ENCODE measurements at places on chromosomes 13 and 19.

DNA sequence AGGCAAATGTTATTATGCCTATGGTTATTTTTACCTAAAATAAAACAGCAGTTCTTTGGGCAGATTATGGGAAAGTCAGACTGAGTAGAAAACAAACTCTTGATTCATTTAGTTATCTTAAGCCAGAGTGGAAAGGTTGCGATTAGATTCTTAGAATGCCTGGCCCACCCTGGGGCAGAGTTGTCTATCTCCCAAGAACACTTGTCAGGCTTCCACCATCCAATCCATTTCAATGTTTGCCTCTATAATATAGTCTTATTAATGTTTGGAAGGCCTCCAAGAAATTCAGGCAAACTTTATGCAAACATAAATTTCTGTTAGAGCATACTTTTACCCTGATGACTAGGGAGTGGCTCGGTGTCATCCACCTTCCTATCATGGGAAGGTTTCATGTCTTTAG, 207.0 kb downstream of the SLITRK6 start:
- no peak for DNase-seq

DNA sequence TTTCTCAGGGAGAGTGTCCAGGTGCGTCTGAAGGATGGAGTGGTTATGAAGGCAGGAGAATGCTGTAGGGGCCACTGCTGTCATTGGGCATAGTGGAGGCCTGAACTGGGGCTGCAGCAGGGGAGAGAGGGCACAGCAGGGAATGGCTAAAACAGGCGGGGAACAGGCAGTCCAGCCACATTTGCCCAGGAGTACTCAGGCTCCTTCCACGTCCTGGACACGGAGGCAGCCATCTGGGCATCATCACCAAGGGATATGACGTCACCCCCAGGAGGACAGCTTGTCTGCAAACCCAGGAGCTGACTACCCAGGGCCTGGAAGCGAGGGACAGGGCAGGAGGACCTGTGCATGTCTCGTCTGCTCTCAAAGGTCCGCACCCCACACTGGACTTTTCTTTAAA, 22.2 kb downstream of the VSTM2B start:
- no peak for DNase-seq

GRCh38 chr13:50244713-50245574, 229.7 kb downstream of the KCNRG start:
- DNase-seq, result no peak

DNA sequence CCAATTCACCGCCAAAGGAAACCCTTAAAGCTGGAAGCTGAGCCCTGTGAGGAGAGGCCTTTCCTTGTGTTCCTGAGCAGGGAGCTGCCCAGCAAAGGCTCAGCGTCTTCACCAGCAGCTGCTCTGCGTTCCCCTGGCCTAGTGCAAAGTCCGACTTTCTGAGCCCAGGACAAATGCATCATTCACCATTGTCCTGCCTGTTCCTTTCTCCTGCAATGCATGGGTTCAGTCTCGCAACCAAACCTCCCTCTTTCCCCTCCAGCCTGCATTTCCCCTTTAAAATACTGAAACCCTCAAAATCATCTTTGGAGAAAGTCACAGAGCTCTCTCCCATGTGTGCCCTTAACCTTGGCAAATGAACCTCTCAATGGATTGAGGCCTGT, 12.9 kb upstream of the TMEM255B start:
- DNase-seq, result no peak

GRCh38 chr13:107222597-107222996, 654.7 kb upstream of the ARGLU1 start:
- DNase-seq, result no peak

DNA sequence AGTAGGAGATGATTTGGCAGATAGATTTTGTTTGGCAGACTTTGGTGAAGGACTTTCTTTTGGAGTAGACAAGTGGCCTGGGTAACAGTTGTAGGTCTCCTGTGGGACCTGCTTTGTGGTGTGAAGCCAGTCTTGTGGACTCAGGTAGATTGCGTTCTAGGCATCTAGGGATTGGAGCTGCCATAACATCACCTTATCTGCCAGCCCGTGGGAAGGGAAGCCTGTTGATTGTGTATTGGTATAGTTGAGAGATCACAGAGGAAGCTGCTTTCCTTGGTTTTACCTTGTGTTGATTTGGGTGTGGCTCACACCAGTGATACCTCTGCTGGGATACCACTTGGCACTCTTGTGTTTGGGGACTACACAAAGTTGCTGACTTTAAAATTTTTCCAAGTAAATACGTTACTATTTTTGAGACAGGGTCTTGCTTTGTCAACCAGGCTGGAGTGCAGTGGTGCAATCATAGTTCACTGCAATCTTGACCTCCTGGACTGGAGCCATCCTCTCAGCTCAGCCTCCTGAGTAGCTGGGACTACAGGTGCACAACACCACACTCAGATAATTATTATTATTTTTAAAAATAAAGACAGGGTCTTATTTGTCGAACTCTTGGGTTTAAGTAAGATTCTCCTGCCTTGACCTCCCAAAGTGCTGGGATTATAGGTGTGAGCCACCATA, 7.8 kb downstream of the HNRNPM start:
- DNase-seq, result no peak

DNA sequence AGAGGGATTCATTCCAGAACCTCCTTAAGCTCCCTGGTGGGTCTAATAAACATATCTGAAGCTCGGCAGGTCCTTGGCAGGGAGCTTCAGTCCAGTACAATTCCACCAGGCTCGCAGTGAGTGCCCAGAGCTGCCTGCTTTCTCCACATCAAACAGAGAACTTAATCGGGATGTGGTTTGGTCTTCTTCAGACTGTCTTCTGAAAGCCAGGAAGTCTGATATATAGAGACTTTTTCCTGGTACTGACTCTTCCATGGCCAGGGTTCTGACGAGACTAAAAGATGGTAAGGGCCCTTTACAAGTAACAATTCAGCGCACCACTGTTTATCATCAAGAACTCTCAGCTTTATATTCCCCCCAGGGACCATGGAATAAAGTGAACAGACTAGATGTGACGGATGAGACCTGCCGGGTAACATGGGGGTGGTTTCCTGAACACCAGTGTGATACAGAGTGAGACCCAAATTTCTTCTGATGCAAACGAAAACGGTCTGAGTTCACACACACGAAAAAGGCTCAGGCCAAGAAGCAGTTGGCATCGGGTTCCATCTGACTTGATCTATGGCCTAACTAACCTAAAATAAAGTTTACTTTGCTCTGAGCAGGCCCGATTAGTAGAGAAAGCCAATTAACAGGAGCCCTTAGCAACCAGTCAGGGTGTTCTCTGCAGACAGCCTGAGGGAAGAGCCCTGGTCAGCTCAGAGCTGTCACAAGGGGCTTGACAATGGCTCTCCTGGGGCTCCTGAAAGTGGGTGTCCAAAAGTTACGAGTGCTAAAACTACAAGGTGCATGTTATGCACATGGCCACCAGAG, 29.0 kb downstream of the RANBP3 start:
- no peak for DNase-seq

All from stimulated activated CD8-positive, alpha-beta memory T cell treated with anti-CD3 and anti-CD28 coated beads, Interleukin-2, amount 100 ng/mL, for 1 hour (primary cell).